Hypothalamus (tissue), 51 donors: ENCODE measurements at places on chromosomes 13 and 19.

GRCh38 chr13:24110011-24110410 lies 50.5 kb upstream of the SPATA13 start:
- no peak for DNase-seq

DNA sequence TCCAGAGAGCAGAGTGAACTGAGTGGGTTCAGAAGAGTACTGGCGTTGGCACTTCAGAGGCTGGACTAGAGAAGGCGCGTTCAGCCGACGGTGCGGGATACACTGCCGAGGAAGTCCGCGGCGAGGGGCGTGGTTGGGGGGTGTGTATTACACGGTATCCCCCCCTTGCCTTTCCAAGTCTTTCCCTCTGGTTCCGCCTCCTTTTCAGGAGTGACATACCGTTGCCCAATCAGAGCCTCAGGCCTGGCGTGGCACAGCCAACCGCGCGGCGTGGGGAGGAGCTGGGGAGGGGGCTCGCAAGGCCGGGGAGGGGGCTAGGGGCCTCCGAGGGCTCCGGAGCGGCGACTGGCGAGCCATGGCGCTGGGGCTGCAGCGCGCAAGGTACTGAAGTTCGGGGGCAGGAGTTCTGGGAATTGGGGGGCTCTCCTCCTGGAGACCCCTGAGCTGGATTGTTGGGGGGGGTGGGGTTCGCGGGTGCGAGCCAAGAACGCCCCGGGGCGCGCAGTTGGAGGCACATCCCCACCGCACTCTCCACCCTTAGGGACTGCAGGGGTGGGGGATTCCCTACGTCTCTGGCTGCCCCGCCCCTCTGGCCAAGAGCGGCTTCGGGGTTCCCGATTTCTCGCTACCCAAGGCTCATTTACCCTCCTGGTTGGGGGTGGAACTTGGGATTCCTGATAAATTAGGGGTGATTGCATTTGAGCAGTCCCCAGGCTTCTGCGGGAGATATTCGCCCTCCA lies at the start of gene HIF3A:
Gene HIF3A, plus strand, starts transcription at position 321 of the 740 bp plus-strand sequence. Its CDS starts 35 bp downstream, at position 356.
- DNase-seq: peak; percentile 36

DNA sequence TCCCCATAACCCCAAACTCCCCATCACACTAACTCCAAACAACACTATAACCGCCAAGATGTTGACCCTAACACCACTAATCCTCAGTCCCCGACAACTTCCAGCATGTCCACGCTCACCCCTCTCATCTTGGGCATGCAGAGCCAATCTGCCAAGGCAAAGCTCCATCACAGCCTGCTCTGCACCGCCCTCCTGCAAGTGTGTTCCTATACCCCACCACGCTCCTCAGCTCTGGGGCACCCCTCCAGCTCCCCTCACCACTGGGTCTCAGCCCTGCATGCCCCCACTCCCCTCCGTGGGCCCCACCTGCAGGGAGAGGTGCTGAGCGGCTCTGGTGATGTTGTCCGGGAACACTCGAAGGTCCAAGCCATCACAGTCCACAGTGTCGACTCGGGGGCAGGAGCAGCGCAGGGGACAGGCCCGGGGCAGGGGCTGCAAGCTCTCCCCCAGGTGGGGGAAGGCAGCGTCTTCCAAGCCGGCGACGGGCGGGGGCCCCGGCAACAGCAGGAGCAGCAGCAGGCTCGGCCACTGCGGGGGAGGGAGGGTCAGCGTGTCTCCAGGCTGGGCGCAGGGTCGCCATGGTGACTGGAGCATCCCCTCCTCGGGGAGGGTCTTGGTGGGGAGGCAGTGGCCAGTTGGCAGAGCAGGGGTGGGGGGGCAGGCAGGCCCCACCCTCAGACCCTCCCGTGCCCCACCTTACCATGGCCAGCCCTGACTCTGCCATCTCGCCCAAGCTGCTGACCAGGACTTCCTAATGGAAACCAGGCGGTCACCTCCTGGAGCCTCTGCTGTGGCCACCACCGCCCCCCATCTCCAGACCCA lies 527 bp downstream of the PODNL1 start:
- DNase-seq: no peak

- no peak for DNase-seq
Measured at GRCh38 chr13:91622778-91623550, 224.5 kb downstream of the GPC5 start.

DNA sequence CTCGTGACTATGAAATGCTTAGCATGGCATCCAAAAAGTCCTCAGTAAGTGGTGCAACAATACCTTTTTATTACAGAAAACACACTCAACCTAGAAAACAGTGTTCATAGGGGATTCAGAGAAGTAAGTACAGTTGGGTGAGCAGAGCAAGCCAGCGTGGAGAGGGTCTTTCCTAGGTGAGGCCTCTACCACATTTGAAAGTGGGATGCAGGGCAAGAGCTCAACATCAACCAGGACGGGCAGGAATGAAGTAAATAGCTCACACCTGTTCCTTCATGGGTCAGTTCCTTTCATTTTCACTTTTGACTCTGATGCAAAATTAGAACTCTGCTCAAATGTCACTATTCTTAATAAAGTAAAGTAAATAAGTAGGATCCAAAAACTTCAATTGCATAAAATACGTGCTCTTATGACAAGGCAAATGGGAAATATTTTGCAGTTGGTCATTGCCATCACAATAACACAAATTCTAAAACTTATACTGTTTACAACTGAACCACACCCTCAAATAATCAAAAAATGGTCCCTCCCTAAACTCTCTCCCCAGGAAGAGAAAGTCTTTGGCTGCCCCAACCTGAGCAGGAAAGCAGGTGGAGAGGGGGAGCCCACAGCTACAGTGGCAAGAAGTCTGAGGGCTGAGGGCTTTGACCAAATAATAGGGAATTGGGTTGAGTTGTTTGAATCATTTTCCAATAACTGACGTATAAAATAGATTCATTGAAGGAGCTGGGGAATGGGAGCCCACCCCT lies 20.2 kb downstream of the CHAMP1 start:
- no peak for DNase-seq

DNA sequence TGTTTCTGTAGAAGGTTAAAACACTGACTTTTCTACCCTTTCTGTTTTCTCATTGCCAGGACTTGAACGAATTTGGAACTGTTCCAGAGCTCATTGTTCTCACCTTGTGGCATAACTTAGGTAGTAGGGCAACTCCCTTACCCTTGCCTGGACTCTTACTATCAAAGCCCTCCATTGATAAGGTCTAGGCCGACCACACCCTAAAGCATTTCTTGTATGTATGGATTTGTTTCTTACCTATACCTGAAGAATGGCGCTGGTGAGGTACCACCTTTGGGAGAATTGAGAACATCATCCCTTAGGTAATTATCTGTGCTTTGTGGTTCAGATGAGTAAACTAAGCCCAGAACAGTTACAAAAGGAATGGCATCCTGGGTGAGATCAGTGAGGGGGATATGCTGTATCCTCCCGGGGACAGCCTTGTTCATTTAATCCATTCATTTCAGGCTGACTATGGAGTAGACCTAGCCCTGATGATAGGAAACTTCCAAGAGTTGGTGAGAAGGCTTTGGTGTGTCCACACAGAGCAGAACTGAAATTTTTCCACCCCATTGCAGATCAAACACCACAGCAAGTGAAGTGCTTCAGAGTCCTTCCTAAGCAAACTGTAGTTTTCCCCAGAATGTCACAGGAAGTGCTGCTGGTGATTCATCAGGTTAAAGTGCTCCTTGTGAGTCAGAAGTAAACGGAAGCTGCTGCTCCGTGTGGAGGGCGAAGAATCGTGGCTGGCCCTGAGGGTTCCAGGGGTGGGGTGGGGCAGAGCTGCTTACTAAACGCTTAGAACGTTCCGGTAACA lies 113.0 kb downstream of the TEX26 start:
- DNase-seq: no peak

- DNase-seq: no peak
Measured at GRCh38 chr13:110157718-110158117, 149.2 kb downstream of the COL4A1 start.

- DNase-seq: no peak
Measured at GRCh38 chr13:41563341-41563983, 106.1 kb downstream of the RGCC start.

GRCh38 chr13:90498096-90498495 lies 849.4 kb upstream of the MIR17HG start:
- DNase-seq: no peak

DNA sequence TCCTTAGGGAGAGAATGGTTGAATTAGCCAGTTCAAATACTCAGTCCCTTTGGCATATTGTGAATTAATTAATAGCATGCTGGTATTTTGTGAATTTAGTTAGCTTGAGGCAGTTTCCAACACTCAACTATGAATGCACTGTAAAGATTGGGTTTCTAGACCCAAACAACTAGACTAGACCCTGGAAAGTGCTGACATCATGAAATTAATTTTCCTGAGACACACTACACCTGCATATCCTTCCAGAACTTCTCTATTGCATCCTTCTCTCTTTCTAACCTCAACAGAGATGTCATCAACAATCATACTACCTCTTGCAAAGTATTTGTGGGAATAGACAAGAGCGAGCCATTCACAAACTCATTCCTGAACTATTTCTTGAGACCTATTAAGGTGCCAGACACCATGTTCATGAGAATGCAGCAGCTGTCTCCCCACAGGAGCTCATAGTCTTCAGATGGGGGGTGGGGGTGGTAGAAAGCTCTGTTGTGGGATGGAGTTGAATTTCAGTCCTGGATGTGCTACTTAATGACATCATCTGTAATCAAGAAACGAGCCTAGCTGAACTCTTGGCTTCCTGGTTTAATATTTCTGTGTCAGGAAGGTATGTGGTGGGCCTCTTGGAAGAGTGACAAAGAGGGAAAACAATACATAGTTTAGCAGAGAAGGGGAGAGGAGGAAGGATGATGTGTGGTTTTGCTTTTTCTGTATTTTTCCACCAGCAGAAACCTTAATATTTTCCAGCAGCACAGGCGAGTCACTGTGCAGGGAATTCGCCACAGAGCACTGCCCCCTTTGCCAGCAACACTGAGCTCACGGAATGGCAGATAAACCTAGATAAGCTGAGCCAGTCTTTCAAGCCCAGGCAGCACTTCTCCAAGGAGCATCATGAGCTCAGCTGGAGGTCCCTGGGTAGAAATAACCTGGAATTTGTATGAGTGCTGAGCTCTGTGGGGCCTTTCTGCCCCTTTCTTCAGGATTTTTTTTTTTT lies 53.1 kb upstream of the CYSLTR2 start:
- DNase-seq: no peak

DNA sequence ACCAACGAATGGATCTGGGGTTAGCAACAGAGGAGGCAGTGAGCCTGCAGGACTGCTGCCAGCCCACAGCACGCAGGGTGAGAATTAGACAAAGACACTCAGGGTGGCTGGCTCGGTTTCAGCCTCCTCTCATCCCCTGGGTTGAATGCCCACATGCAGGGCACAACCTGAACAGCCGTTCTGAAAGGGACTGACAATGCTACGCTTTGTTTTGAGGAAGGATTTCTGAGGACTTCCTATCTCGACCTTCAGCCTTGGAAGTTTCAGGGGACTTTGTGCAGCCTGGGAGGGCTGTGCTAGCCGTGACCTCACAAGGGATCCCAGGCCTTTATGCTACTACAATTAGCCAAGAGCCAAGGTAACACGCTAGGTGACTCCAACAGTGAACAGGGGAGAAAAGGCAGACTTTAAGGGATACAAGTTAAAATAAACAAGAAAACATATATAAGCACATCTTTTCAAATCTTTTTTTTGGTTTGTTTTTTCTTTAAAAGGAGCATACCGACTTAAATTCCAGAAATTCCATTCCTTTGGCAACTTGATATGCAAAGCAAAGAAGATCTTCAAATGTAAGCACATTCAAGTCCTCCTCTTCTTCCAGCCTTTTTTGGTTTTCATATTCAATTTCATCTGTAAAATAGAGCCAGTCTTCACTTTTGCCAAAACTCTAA lies 34.5 kb upstream of the URAD start:
- no peak for DNase-seq

- DNase-seq: no peak
Measured at GRCh38 chr13:110498327-110498726, 63.2 kb downstream of the RAB20 start.

DNA sequence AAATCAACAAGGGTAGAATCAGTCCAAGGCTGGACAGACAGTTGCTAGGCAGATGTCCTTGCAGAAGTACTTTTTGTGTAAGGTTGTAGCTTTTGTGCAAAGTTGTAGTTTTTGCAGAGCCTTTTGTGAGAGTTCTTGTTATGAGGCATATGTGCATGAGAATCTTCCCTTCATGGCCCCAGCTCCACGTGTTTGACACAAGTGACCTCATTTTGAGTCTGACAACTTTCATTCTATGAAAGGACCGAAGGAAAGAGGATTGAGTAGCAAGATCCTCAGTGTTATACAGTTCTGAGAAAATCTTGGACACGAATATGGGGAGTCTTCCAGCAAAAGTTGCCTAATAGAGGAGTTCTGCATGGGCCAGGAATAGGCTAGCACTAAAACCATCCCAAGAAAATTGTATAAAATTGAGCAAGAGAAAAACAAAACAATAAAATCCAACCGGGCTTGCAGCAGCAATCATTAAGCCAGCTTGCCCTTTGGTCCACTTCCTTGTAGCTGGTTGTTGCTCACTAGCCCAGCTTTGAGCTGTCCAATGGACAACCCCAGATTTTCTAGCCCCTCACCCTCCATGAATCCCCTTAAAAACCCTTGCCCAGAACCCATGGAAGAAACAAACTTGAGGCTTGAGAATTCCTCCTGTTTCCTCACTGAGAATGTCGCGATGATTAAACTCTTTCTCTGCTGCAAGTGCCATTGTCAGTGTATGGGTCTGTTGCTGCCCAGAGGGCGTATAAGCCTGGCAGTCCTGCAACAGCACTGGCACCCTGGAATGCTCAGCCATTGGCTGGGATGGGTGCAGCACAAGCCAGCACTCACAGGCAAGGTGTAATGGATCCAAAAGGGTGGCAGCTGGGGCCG lies 6.5 kb downstream of the EPSTI1 start:
- no peak for DNase-seq
